ENCODE measurements at places on chromosomes 5 and 9.
A peak's percentile ranks its signal among the peaks of the same experiment; 100 is the strongest.

DNA sequence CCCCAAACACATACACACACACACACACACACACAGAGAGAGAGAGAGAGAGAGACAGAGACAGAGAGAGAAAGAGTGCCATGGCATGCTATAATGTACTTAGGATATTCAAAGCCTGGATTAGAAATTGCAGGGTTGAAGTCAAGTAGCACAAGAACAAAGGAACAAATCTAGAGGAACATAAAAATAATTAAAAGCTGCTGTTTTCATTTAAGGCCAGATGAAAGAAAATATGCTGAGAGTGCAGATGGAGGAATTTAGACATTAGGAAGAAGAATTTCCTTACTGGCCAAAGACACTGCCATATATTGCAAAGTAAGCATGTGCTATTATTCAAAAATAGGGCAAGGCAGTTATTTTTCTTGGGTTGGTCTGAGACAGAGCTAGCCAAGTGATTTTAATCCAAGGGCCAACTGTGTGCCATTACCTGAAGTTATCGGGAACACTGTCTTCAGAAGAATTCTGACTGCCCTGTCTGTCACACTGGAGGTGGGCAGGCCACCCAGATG lies 31.7 kb downstream of the HSD17B3 start:
- peak; percentile 12 for DNase-seq

DNA sequence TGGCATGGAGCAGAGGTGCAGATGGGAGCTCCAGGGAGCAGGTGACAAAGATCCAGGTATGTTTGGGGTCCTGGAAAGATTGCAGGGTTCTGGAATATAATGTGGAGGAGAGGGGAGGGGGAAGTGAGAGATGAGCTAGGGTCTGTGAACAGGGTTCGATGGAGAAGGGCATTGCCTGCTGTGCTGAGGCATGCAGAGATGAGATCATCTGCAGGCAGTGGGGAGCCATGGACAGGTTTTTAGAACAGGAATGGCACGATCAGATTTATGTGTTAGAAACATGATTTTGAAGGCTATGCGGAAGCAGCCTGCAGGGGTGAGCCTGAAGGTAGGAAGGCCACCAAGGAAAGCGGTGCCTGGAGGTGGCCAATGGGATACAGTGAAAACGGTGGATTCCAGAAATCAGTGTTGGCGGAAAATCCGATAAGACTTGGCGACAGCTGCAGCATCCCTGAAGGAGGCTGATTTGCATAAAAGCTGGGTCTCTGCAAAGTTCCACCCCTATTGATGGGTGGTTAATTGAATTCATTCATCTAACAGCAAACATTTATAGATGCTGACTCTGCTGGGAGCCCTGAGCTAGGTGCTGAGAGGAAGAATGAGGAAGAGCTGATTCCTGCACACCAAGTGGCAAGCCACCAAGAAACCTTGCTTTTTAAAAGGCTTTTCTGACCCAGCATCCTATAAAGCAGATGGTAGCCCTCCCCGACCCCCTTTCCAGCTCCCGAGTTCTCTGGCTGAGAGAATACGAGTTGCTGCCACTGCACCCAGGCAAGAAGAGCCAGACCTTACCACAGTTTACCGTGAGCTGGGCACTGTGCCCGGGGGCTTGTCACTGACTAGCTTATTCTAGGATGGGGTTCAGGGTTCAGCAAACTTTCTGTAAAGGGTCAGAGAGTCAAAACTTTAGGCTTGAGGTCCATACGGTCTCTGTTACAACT lies 139.2 kb upstream of the SMIM23 start:
- no peak for DNase-seq

- DNase-seq: no peak
These were observed 155.1 kb downstream of the SPOCK1 start for GRCh38 chr5:137344021-137344420.

GRCh38 chr5:57111993-57112392 lies 61.9 kb upstream of the GPBP1 start:
- no peak for DNase-seq

DNA sequence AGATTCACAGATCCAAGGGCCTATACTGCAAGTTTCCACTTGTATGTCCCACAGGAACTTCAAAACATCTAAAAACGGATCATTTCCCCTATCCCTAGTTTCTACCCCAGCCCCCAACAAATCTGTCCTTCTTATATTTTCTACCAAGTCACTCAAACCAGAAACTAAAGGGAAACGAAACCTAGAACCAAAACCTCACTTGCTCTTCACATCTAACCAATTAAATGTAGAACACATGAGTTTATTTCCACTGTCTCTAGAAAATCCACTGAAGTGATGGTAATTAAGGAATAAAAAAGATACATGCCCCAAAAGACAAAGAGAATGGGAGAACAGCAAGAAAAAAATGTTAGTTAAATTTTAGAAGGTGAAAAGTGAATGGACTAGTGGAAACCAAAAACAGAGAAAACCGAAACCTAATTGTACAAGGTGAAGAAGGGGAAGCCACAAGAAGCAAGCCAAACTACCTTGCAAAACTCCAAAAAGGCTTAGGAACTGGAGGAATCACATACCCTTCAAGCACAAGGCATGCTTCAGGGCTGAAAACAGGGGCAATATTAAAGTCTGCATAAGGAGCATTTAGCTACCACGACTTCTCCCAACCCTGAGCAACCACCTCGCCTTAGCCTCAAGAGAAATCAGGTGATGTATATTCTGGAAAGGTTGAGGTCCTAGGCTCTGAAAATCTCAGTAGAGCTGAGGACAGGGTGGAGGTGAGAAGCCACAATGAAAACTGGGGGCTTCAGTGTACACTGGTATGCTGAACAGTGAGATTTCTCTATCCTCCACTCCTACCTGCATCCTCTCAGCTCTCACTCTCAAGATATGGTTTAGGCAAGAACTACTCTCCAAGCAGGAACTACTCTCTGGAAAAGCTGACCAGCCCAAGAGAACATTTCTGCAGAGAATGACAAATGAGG lies 11.1 kb downstream of the SMU1 start:
- DNase-seq: no peak

DNA sequence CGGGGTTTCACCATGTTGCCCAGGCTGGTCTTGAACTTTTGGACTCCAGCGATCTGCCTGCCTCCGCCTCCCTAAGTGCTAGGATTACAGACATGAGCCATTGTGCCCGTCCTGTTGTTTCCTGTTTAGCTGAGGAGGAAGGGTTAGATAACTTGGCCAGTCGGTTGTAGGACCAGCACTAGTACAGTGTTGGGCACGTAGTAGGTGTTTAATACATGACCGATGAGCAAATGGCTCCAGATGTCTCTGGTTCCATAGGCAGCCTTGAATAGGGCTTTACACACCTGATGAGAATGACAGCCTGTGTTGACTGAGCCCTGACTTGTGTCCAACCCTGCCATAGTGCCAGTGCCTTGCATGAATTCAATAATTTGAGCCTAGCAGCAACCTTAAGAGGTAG lies 1.8 kb downstream of the EHMT1 start:
- DNase-seq: no peak

- peak; percentile 1 for DNase-seq
These were observed 165.9 kb downstream of the SH3GL2 start for GRCh38 chr9:17744786-17745185.

- no peak for DNase-seq
These were observed 66.4 kb upstream of the PITX1 start for GRCh38 chr5:135100431-135100830.

DNA sequence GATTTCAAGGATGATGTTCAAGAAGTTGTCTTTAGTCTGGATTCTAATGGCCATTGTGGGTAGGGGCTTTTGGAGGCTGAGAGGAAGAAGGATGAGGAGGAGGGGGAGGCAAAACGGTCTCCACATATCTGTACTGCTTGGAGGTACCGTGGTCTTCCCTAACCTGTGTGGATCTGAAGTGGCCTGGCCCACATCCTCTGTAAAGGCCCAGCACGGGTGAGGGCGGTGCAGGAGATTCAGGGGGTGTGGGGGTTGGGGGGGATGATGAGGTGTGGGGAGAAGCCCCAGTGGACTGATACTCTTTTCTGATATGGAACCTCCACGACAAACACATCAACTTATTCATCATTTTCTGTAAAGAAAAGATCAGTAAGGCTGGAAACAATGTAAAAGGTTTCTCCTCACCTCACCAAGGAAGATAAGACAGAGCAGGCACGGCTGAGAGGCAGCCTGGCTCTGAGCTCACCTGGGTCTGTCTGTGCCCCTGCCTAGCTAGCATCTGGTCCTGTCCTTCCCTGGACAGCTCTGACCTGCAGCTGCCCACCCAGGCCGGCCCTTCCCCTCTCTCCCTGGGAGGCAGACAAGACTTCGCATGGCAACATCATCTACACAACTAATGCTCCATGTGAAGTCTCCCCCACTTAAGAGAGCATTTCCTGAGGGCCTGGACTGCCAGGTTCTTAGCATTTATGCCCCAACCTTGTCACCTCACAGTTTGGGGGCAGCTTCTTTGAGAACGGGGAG lies 5.6 kb upstream of the IL3 start:
- DNase-seq: no peak

DNA sequence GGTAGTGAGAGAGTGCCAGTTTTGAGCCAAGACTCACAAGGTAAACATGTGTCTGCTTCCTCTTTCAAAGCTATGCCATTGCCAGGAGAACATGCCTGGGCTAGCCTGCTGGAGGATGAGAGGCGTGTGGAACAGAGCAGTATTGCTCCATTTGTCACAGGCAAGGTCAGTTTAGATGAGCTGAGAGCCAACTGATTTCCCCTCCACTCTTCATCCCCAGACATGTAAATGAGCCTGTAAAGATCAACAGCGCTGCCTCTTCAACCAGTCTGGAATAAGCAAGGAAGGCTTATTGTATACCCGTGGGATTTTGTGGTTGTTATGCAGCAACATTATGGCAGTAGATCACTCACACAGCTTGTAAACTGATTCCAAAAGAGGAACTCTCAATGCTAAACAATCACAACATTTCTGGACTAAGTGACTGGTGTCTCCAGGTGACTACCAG lies 8.2 kb upstream of the GDNF start:
- peak; percentile 51 for DNase-seq

GRCh38 chr5:169904508-169904907 lies 75.8 kb downstream of the INSYN2B start:
- DNase-seq: peak; percentile 77

DNA sequence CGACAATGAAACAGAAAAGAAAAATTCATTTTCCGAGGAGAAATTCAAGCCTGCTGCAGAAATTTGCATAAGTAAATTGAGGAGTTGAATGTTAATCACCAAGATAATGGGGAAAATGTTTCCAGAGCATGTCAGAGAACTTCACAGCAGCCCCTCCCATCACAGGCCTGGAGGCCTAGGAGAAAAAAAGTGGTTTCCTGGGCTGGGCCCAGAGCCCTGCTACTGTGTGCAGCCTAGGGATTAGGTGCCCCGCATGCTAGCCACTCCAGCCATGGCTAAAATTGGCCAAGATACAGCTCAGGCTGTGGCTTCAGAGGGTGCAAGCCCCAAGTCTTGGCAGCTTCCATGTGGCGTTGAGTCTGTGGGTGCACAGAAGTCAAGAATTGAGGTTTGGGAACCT lies 82.7 kb upstream of the EFNA5 start:
- DNase-seq: no peak

- no peak for DNase-seq
These were observed 181.5 kb downstream of the SLCO4C1 start for GRCh38 chr5:102114525-102115069.

- DNase-seq: no peak
These were observed 203.9 kb downstream of the C9orf50 start for GRCh38 chr9:129416821-129417539.

DNA sequence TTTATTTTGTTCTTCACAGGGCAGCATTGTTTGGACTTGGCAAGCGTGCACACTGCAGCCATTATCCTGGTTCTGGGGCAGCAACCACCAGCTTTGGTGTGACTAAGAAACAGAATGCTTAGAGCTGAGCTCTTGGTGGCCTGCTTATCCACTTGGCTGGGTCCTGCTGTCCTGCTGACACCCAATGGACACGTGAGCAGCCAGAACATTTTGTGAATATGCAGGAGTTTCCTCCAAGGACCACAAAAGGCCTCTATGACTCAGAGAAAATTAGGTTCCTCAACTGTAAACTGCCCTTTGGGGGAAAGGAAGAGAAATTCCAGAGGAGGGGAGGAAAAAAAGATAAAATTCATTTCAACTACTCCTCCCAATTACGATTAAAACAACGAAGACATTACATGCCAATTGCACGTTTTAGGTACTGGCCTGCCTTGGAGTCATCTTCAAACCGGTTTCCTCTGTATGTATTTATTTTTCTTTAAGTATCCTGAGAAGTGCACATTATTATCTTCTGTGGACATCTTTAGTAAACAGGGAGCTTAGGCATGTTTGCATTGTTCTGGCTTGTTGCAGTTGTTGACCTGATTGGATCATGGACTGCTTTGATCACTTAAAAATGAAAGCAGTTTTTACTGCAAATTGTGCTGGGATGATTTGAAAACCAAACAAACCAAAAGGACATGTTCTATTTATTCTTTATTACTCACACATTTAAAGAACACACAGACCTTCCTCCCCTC lies 82.3 kb upstream of the TLE4 start:
- no peak for DNase-seq

- peak; percentile 7 for DNase-seq
These were observed 89.4 kb downstream of the RGS7BP start for GRCh38 chr5:64595031-64595855.

DNA sequence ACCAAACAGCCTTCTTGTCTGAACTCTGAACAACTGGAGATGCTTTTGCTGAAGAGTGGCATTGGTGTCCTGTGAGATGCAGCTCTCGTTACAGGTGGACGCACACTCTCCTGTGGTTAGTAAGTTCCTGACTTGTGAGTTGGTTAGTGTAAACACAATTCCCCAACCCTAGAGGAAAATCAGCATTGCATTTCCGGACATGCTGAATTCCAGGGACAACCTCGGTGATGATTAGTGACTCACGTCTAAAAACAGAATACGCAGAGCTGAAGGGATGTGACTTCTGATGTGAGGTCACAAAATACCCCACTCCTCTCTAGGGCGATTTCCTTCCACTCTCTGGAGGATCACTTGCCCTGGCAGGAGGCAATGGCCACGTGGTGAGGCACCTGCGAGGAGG lies 5.0 kb downstream of the OR2V2 start:
- no peak for DNase-seq

- DNase-seq: peak; percentile 75
These were observed 19.4 kb downstream of the DCP2 start for GRCh38 chr5:112995764-112996618.

GRCh38 chr9:112780450-112781036 lies 30.0 kb downstream of the SNX30 start:
- no peak for DNase-seq

- no peak for DNase-seq
These were observed 14.3 kb downstream of the DAP start for GRCh38 chr5:10746711-10747110.

DNA sequence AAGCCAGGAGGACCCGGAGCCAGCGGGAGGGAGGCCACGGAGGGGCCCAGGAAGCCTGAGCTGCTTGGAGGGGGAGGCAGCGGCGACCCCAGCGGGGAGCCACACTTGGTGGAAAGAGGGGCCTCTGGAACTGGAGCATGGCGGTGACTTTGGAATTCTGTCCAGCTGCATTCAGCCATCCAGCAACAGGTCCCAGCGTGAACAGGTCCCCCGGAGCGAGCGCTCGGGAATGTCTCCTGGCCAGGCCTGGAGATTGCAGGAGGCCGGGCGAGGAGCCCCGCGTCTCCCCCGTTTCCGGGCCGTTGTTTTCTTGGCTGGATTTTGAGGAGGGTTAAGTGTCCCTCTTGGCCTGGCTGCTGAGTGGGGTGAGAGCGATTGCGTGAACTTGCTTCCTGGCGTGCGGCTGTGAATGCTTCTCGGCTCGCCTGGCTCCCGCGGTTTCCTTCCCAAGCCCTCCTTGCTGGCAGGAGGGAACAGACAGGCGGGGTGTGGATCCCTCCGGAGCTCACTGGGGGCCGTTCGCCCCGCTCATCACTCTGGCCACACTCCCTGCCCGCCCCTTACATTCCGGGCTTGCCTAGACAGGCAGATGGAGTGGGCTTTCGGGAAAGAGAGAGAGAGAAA lies 125.3 kb upstream of the IRX4 start:
- DNase-seq: no peak

Measured in A673 (cell line).